ENCODE measurements at places on chromosomes 4 and X.

GRCh38 chr4:45566896-45567603, 556.8 kb downstream of the GABRG1 start:
- no peak for DNase-seq

DNA sequence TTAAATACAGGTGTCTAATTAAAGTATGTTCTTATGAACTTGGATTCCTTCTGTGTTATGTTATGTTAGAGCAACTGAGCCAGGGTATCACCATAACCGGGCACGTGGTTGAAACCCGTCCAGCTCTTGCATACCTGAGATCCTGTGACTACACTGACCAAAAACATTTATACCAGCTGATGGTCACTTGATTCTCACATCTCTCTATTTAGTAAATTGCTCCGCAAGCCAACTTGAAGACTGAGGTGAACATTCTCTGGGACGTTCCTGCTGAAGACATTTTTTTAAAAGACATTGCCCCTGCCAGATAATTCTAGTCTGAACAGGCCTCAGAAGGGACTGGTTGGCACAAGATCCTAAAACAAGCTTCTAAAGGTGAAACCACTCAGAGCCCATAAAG, 550.0 kb upstream of the DIPK2B start:
- DNase-seq = no peak

GRCh38 chr4:165368114-165368513, 10.7 kb upstream of the CPE start:
- DNase-seq = no peak

DNA sequence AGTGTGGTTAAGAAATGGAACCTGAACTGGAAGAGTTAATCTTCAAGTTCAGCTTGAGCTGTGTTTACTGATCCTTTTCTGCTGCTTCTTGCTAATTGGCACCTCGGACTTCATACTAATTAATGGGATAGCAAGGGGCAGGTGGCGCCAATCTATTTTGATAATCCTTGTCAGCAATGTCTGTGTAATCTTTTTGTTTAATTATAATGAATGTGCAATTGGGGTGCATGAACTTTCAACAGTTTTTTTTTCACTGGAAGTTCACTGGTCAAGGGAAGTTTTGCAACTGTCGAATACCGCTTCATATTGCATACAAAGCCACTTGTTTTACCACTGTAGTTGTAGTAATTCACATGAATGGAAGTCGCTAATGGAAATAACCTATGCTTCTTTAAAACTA, 261.0 kb downstream of the BMPR1B start:
- DNase-seq = no peak

- DNase-seq = no peak
Measured at GRCh38 chrX:38335382-38335781, 8.1 kb upstream of the RPGR start.

DNA sequence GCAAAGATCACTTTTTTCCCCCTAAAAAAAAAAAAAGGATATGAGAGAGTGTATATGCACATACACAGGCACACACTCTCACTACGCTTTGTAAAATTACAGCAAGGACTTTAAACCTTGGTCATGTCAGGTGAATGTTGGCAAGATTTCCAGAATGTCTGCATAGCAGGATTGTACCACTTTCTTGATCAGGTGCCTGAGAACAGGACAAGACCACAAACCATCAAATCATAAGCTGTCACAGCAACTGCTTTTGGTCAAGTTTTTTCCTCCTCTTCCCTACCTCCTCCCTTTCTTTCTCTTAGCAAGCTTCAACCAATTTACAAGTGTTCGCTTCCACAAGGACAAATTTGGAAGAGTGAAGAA, 15.3 kb downstream of the PPARGC1A start:
- no peak for DNase-seq

GRCh38 chr4:180610324-180610723, 1632.9 kb upstream of the TENM3 start:
- DNase-seq = no peak
